ENCODE measurements at places on chromosomes 4 and X. TPM values are rescaled to one million over a fixed set of nuclear protein-coding genes. Genes with fewer than 3 reads are reported as not detected.

SRD5A3 gene
- total RNA-seq, result 8.3 TPM

- no peak for DNase-seq
Measured at GRCh38 chr4:168618577-168619265, 121.9 kb downstream of the PALLD start.

GRCh38 chrX:44228621-44229020 lies 114.9 kb downstream of the EFHC2 start:
- DNase-seq, result no peak

DNA sequence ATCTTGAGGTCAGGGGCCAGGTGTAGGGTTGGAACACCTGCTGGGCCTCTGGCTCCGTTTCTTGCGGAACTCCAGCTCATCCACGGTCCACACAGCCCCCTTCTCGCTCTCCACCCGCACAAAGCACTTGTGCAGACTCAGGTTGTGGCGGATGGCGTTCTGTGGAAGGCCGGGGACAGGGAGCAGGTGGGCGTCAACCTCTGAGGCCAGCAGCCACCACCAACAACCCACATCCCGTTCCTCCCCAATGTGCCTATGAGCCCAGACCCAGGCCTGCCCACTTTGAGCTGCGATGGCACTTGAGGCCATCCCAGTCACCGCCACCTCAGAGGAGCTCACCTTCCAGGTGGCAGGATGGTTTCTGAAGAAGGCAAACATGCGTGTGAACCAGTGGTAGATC lies 13.2 kb downstream of the FOXP3 start:
- no peak for DNase-seq

DNA sequence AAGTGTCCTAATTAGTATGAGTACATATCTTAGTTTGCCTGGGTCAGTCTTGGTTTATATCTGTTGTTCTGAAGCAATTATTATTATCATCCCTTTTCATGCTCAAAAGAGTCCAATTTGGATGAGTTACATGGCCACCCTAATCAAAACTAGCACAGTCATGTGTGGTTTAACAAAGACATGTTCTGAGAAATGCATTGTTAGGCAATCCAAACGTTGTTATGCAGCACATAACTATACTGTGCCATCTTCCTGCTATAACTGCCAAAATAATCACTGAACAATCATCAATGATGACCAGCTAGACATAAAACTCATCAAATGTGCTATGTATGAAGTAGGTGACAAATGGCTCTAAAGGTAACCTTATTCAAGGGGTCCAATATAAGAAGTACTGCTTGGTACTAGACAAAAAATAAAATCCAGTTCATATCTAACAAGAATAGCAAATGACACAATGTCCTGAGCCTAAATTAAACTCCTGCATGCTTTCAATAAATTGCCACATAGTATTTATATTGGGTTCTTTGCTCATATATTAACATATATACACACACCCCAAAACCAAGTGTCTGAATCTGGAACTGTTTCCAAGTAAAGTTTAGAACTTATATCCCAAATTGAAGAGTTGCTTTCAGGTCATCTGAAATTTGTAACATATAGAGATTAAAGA lies 41.9 kb downstream of the CNOT6L start:
- no peak for DNase-seq

- DNase-seq, result no peak
Measured at GRCh38 chrX:68574240-68574639, 73.2 kb upstream of the STARD8 start.

GRCh38 chr4:11549525-11549924 lies 120.8 kb upstream of the HS3ST1 start:
- no peak for DNase-seq

DNA sequence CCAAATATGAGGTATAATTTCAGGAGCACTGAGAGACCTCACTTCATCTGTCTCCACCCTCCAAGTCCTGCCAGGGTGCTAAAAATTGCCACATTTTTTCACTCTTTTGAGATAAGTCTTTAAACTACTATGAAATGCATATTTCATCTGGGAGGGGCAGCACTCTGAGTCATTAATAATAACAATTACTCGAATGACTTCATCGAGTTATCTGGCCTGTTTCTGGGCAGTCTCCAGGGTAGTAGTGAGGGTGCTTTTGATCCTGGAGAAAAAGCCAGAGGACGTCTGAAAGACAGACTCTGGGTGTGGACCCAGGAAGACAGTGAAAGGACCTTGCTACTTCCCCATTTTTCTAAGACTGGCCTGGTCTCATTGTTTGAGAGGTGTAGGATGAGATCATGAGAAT lies 42.3 kb upstream of the SRD5A3 start:
- DNase-seq, result no peak

- DNase-seq, result no peak
Measured at GRCh38 chrX:46665232-46666152, 91.9 kb downstream of the CHST7 start.

GAGE12H gene
- not detected for total RNA-seq

NCAPG gene
- total RNA-seq, result 0.20 TPM

RGN gene
- 14.1 TPM for total RNA-seq

JADE3 gene
- 3.9 TPM for total RNA-seq

FAM13A gene
- 8.1 TPM for total RNA-seq

DNA sequence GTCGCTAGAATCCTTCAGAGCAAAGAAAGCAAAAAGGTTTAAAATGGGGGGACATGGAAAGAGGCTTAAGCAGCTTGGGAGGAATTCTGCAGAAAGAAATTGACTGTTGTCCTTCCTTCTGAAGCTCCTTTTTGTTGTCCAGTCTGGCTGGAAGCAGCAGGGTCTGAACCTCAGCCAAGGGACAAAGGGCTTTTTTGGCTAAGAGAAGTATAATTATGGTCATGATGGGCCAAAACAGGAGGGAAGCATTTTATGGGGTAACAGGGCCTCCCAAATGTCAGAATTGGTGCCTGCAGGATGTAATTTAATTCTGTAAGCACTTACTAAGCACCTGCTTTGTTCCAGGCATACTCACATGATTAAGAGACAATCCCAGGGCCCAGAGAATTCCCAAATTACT lies 74.2 kb upstream of the CPEB2 start:
- no peak for DNase-seq

HOPX gene
- 7.8 TPM for total RNA-seq

CENPVL1 gene
- total RNA-seq, result not detected

DNA sequence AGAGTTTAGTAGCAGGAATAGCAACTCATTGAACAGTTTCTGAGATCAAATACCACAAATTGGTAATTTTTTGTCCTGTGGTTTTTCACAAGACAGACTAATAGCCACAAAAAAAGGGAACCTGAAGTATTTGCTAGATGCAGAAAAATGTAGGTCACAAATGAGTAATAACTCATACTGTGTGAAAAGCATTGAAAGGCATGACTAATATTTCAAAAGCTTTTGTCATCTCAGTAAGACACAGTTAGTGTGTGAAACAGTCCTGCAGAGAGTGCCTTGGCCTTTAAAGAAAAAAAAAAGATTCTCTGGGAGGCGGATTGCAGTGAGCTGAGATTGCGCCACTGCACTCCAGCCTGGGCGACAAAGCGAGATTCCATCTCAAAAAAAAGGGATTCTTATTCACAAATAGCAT lies 31.4 kb upstream of the SLC25A31 start:
- DNase-seq, result no peak

DNA sequence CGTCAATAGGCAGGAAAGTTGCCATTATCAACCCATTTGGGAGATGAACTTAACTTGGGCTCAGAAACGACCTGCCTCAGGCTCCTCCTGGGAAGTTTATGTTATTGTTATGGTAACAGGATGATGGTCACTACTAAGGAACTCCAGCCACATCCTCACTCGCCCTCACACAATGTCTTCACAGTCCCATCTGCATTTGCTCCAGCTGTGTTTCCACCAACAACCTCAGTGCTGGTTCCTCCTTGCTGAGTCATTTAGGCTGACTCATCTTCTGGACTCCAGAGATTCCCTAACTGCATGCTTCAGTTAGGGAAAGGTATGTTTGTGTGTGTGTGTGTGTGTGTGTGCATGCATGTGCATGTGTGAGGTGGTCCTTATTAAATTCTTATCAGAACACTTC lies 293.4 kb upstream of the BOD1L1 start:
- DNase-seq, result peak; percentile 72

ADAM29 gene
- total RNA-seq, result not detected

- no peak for DNase-seq
Measured at GRCh38 chr4:100106982-100107381, 83.3 kb downstream of the DDIT4L start.

GRCh38 chr4:7803992-7804755 lies 135.5 kb downstream of the AFAP1 start:
- DNase-seq, result peak; percentile 93

FOXP3 gene
- not detected for total RNA-seq

Data from right atrium auricular region (tissue), 2 donors.